ENCODE measurements at places on chromosomes 11 and 22. TPM values are rescaled to one million over a fixed set of nuclear protein-coding genes. Genes with fewer than 3 reads are reported as not detected.

- no peak overlapping the region for H3K4me3 ChIP-seq
- H3K27ac ChIP-seq, result no peak overlapping the region
- DNase-seq, result no peak
- H3K36me3 ChIP-seq, result no peaks in the 10 kb centered on the region
- H3K27me3 ChIP-seq, result no peaks in the 10 kb centered on the region
Observed at GRCh38 chr11:109707411-109707810, 285.4 kb downstream of the C11orf87 start.

DNA sequence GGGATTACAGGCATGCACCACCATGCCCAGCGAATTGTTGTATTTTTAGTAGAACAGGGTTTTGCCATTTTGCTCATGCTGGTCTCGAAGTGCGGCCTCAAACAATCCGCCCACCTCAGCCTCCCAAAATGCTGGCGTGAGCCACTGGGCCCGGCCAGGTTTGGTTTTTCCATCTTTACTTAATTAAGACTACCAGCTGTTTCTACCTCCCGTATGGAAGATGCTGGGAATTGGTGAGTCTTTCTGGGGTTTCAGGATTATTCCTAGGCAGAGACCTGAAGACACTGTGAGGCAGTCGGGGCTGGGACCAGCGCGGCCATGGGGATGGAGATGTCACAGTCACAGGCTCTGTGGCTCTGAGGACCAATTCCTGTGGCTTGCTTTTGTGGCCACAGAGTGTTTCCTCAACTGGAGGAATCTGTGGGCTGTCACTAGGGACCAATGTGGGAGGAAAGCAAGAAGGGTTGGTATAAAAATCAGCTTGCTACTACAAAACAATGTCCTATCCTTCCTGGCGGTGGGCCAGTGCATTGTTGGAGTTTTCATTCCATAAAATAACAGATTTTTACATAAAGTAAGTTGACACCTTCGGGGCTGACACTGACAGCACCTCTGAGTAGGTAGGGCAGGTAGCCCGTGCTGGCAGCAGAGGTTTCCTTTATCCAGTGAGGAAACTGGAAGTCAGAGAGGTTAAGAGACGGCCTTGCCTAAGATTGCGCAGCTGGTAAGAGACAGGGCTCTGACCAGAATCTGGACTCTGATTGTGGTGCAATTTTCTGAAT, 8.4 kb upstream of the FTH1 start:
- H3K4me3 ChIP-seq, result no peak overlapping the region
- no peaks in the 10 kb centered on the region for H3K27me3 ChIP-seq
- peaks cover 71% of the 10 kb centered on the region for H3K4me1 ChIP-seq
- no peak overlapping the region for H3K27ac ChIP-seq

GRCh38 chr11:123235117-123235655, 40.1 kb upstream of the CLMP start:
- H3K27ac ChIP-seq, result no peak overlapping the region
- H3K36me3 ChIP-seq, result no peaks in the 10 kb centered on the region
- H3K27me3 ChIP-seq, result no peaks in the 10 kb centered on the region
- H3K4me1 ChIP-seq, result peaks cover 5% of the 10 kb centered on the region

- peak overlapping the region; percentile 79 for H3K4me3 ChIP-seq
- peaks cover 19% of the 10 kb centered on the region for H3K4me1 ChIP-seq
- peaks cover 35% of the 10 kb centered on the region for H3K36me3 ChIP-seq
- peak overlapping the region; percentile 96 for H3K27ac ChIP-seq
Observed at GRCh38 chr22:30969532-30970355, 679 bp downstream of the TUG1 start.

GRCh38 chr11:125068368-125068767, 5.3 kb downstream of the SLC37A2 start:
- peak overlapping the region; percentile 8 for H3K27ac ChIP-seq
- H3K4me1 ChIP-seq, result peaks cover 34% of the 10 kb centered on the region
- DNase-seq, result no peak
- no peak overlapping the region for H3K4me3 ChIP-seq
- H3K36me3 ChIP-seq, result no peaks in the 10 kb centered on the region

- H3K27me3 ChIP-seq, result peaks cover 53% of the 10 kb centered on the region
- DNase-seq, result no peak
- H3K4me1 ChIP-seq, result peaks cover 7% of the 10 kb centered on the region
- H3K4me3 ChIP-seq, result no peak overlapping the region
- no peaks in the 10 kb centered on the region for H3K36me3 ChIP-seq
Observed at GRCh38 chr11:134020598-134020997, 48.3 kb upstream of the JAM3 start.

- no peak overlapping the region for H3K27ac ChIP-seq
- H3K27me3 ChIP-seq, result no peaks in the 10 kb centered on the region
- peaks cover 13% of the 10 kb centered on the region for H3K4me1 ChIP-seq
- H3K36me3 ChIP-seq, result no peaks in the 10 kb centered on the region
- no peak for DNase-seq
Observed at GRCh38 chr22:21038405-21038804, 6.0 kb upstream of the SLC7A4 start.

DNA sequence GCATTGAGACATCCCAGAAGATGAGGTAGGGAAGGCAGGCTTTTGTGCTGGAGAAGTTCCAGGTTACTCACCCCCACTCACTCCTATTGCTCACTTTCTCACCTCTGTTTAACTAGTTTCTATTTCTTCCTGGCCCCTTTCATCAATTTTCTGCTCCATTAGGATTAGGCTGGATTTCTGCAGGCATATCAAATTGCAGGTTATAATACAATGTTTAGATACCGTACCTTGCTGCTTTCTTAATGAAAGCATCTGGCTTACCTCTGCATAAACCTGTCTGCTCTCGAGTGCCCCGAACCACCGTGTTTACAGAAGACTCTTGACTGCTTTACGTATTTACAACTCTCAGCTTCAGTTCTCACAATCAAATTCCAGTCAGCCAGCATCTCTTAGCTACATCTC, 173.7 kb downstream of the ADAMTS15 start:
- DNase-seq, result no peak
- peaks cover 3% of the 10 kb centered on the region for H3K27me3 ChIP-seq
- H3K27ac ChIP-seq, result no peak overlapping the region
- no peaks in the 10 kb centered on the region for H3K4me1 ChIP-seq

- no peak overlapping the region for H3K27ac ChIP-seq
- no peak for DNase-seq
- peaks cover under 1% of the 10 kb centered on the region for H3K27me3 ChIP-seq
- H3K4me3 ChIP-seq, result no peak overlapping the region
- peaks cover 5% of the 10 kb centered on the region for H3K4me1 ChIP-seq
Observed at GRCh38 chr22:32079130-32080089, 36.3 kb downstream of the SLC5A1 start.

- no peak for DNase-seq
- H3K27ac ChIP-seq, result no peak overlapping the region
- H3K4me1 ChIP-seq, result peaks cover 32% of the 10 kb centered on the region
- H3K36me3 ChIP-seq, result no peaks in the 10 kb centered on the region
- peaks cover 73% of the 10 kb centered on the region for H3K27me3 ChIP-seq
Observed at GRCh38 chr11:2190657-2191471, 19.2 kb upstream of the TH start.

DNA sequence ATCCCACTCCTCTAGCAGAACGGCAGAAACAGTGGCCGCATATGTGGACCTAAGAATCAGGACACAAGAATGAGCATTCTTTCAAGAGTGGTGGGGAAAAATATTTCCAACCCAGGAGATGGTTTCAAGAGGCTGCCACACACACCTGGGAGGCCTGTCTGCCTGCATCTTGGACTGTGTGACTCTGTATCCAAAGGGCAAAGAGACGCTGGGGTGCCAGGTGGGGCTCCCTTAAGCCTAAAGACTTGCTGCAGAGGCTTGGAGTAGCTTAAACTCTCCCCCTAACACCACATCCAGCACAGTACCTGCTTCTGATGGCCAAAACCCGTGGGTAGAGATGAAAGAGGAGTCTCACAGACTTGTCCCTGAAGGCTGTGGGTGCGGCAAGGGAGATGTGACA, 3.5 kb downstream of the CXCR5 start:
- H3K27me3 ChIP-seq, result no peaks in the 10 kb centered on the region
- H3K36me3 ChIP-seq, result no peaks in the 10 kb centered on the region
- H3K4me3 ChIP-seq, result no peak overlapping the region
- H3K4me1 ChIP-seq, result peaks cover 30% of the 10 kb centered on the region
- no peak overlapping the region for H3K27ac ChIP-seq

DNA sequence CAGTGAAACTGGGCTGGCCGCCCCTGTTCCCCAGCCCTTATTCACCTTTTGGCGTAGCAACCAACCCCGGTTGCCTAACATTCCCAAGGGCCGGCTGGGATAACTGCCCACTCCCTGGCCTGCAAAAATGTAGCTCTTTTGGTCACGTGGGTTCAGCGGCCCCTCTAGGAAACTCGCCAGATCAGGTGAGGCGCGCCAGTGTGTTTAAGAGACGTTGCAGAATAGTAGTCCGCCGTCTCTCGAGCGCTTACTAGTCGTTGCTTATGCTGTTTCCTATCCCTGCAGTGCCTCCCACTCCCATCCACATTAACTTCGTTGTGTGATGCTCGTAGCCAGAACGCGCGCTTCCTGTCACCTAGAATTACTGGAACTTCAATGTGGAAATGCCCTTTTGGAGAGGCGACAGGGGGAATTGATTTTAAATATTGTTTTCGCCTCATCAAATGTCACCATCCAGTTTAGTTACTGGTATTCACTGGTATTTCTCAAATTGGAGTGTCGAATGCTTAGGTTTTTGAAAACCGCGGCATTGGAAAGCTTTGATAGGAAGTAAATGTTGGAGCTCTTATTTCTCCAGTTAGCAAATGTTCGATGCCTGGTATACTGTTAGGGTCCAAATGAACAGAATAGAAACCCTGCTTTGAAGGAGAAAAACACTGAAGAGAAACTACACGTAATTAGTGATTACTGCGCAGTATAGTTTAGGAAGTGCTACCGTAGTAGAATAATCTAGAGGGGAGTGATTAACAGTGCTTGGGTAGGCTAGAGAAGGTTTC, 823 bp downstream of the CEP57 start:
- peaks cover 10% of the 10 kb centered on the region for H3K36me3 ChIP-seq
- H3K27me3 ChIP-seq, result no peaks in the 10 kb centered on the region
- H3K27ac ChIP-seq, result peak overlapping the region; percentile 99
- H3K4me1 ChIP-seq, result peaks cover 25% of the 10 kb centered on the region
- peak; percentile 85 for DNase-seq
- peak overlapping the region; percentile 77 for H3K4me3 ChIP-seq

DNA sequence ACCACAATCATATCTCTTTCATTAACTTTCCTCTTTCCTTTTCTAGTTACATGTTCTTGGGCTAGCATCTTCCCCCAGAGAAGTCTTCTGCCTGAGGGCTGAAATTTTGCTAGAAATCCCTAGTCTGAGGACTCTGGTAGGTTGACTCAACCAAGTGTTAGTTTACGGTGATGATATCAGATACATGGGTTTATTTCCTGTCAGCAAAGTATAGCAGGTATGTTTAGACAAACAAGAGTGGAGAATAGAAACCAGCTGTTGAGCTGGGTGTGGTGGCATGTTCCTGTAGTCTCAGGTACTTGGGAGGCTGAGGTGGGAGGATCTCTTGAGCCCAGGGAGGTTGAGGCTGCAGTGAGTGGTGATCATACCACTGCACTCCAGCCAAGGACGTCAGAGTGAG, 11.2 kb downstream of the FOLR1 start:
- no peak overlapping the region for H3K27ac ChIP-seq
- DNase-seq, result no peak
- H3K4me3 ChIP-seq, result no peak overlapping the region
- H3K4me1 ChIP-seq, result no peaks in the 10 kb centered on the region
- H3K36me3 ChIP-seq, result no peaks in the 10 kb centered on the region

DNA sequence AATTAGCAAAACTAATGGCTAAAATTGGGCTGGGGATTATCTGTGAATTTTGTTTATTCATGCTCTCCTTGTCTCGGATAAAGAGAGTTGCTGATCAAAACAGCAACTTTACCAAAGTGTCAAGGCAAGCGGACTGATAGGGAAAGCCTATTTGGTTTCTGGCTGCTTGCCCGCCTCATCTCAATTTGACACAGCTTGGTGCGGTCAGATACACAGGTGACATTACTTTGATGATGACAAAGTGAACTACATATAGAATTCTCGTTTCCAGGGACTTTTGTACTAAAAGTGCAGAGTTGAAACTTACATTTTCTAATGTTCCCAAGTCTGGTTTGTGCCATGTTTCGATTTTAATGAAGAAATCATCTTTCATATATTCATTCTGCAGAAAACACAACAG, 22.8 kb downstream of the PITPNB start:
- H3K27ac ChIP-seq, result no peak overlapping the region
- DNase-seq, result no peak
- no peak overlapping the region for H3K4me3 ChIP-seq
- no peaks in the 10 kb centered on the region for H3K4me1 ChIP-seq
- no peaks in the 10 kb centered on the region for H3K27me3 ChIP-seq

GRCh38 chr11:119816660-119817059, 87.7 kb upstream of the NECTIN1 start:
- H3K27ac ChIP-seq, result no peak overlapping the region
- H3K4me1 ChIP-seq, result no peaks in the 10 kb centered on the region
- H3K27me3 ChIP-seq, result no peaks in the 10 kb centered on the region
- DNase-seq, result no peak
- H3K4me3 ChIP-seq, result no peak overlapping the region
- no peaks in the 10 kb centered on the region for H3K36me3 ChIP-seq

The HORMAD2 gene
- not detected for total RNA-seq

The EIF1AD gene
- total RNA-seq, result 51.8 TPM

The ARHGAP32 gene
- 93.4 TPM for total RNA-seq

The SYCE3 gene
- not detected for total RNA-seq

The ZNF70 gene
- total RNA-seq, result 5.1 TPM

The PATE1 gene
- total RNA-seq, result not detected

All from suprapubic skin (tissue), 4 donors.